ENCODE measurements at places on chromosomes 3 and 15. TPM values are rescaled to one million over a fixed set of nuclear protein-coding genes. Genes with fewer than 3 reads are reported as not detected.

Gene CCR3
- 0.15 TPM for polyA plus RNA-seq

Gene MRAS
- polyA plus RNA-seq, result 6.3 TPM

GRCh38 chr15:40277471-40277870 is 5.4 kb downstream of the ANKRD63 start:
- no peak for DNase-seq

GRCh38 chr3:65024148-65024547 is 336.3 kb upstream of the ADAMTS9 start:
- no peak for DNase-seq

DNA sequence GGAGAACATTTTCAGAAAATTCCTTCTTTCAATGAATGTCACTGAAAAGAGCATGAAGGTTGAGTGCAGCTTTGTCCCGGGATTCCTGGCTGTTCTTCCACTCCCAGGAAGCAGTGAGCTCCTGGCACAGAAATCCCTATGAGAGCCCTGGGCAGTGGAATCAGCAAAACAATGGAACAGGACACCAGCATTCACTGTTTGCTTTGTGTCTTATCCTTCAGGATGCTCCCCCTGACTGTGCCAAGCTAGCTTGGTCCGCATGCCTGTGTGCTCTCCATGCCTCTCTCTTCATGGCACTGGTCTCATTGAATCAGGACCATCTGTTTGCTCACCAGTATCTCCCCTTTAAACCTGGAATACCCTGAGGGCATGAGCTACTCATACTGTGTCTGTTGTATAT is 102.0 kb upstream of the GADL1 start:
- DNase-seq, result no peak

Gene COLQ
- polyA plus RNA-seq, result 4.7 TPM

DNA sequence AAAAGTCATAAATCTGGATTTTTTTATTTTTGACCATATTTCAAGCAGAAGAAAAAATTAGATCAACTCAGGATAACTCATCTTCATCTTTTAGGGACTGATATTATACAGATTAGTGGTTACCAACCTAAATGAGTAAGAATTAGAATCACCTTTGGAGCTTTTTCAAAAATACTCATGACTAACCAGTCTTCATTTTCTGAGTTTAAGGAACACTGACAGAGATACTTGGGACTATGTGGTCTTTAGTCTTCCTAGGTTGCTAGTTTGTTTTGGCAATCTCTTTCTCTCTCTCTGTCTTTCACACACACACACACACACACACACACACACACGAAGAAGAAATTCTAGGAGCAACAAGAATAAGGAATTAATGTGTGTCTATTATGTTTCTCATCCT is 50.1 kb downstream of the TMOD3 start:
- DNase-seq, result no peak

All from large intestine (tissue), 12 donors.